ENCODE measurements at places on chromosomes 1 and 21. TPM values are rescaled to one million over a fixed set of nuclear protein-coding genes. Genes with fewer than 3 reads are reported as not detected.

The COL11A1 gene
- 0.34 TPM for total RNA-seq

The ITGB2 gene
- total RNA-seq, result 6.8 TPM

The CFAP107 gene
- not detected for total RNA-seq

The CTH gene
- 9.1 TPM for total RNA-seq

The SH2D5 gene
- 0.15 TPM for total RNA-seq

The DNALI1 gene
- total RNA-seq, result 4.5 TPM

Measured in left colon (tissue), 2 donors.